Stomach (tissue), 19 donors: ENCODE measurements at places on chromosomes 4 and X. TPM values are rescaled to one million over a fixed set of nuclear protein-coding genes. Genes with fewer than 3 reads are reported as not detected.

The NLRP2B gene
- not detected for total RNA-seq

The HERC6 gene
- 1.8 TPM for total RNA-seq

The ODAM gene
- total RNA-seq, result not detected

The TNIP3 gene
- total RNA-seq, result 5.1 TPM

The YTHDC1 gene
- total RNA-seq, result 89.3 TPM

The IL2RG gene
- 2.6 TPM for total RNA-seq

The SPP1 gene
- total RNA-seq, result 14.3 TPM

The GAGE12E gene
- total RNA-seq, result not detected

The DIPK2B gene
- 10.3 TPM for total RNA-seq

The RGN gene
- 1.3 TPM for total RNA-seq

The SPANXN1 gene
- total RNA-seq, result not detected

The TEC gene
- 2.6 TPM for total RNA-seq

The BEND4 gene
- total RNA-seq, result not detected

The OTC gene
- total RNA-seq, result not detected

The BANK1 gene
- 24.3 TPM for total RNA-seq

The FAM47E gene
- total RNA-seq, result 2.2 TPM

The PTTG2 gene
- total RNA-seq, result 1.8 TPM

The DNASE1L1 gene
- 26.3 TPM for total RNA-seq

The DDX53 gene
- not detected for total RNA-seq

The CSAG3 gene
- total RNA-seq, result not detected
